Cortex of kidney (tissue), 1 donor: ENCODE measurements at places on chromosomes 5 and 9.

- DNase-seq: no peak
Measured at GRCh38 chr5:113181409-113181808, 204.8 kb downstream of the DCP2 start.

DNA sequence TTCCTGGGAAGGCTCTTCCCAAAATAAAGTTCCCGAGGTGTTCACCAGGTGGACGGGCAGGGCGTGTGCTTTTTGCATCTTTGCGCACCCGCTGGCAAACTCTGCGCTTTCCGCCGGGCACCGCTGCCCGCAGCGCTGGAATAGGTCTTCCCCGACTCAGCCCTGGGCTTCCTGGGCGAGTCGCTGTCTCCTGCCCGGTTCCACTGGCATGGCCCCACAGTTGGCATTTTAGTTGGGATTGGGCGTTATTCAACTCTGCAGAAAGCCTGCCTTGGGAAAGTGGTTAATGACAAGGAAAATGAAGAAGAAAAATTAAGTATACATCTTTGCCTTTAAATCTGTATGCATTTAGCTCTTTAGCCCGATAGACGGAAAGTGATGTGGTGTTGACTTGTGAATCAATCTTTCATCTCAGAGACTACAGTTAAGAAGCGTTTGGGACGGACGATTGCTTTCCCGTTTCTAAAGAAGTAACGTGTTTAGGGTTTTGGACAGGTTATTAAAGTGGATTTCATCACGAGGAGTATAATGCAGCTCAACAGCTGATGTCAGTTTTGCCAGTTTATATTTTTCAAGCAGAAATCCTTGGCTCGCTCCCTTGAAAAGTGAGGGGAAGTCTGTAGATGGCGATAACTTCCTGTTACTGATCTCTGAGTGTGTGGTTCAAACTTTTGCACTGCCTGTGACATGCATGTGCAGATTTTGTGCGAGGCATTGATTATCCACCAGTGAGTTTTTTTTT is 946 bp downstream of the ADCY2 start:
- no peak for DNase-seq

- no peak for DNase-seq
Measured at GRCh38 chr5:80437326-80437725, 29.5 kb downstream of the ZFYVE16 start.

DNA sequence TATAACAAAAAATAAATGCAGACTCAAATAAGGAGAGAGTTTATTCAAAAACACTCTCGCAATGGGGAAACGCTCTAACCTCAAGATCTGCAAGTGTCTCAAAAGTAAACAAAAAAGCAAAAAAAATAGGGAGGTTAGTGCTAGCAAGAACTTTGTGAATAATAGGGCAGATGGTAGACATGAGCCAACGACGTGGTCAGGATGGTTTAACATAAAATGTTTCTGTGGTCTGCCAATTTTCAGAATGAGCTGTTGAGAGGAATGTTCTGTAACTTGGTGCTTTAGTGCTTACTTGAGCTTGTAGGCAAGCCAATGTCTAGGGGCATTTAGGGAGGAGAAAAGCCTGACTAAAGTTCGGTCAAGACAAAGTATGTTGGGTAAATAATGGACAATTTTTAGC is 1813.9 kb upstream of the CDH6 start:
- no peak for DNase-seq

DNA sequence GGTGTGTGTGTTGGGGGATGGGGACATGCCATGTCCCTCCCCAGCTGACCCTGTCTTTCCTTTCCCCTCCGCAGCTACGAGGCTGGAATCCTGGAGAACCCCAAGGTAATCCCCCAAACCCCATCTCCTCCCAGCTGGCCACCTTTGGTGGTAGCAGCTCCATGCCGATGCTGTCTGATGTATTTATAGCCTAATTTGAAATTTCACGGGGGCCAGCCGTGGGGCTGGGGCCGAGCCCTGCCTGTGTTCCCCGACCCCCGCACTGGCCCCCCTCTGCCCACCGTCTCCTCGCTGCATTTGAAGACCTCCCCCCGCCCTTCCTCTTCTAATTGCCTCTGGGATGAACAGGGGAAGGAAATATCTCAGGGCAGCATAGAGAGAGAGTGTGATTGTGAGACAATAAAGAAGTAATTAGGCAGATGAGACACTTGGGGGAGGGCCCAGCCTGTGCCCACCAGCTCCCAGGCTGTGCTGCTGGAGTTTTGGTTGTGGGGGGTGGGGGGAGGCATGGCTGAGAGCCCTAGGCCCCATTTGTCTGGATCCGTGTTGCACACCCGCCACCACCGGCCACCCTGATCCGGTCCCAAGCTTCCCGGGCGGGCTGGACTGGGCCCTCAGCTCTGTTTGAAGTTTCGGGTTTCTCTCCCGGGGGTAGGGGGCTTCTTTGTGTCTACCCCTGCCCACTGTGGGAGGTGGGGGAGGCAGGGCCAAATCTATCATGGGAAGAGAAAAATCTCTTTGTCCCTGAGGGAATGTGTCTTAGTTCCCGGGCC is 26.8 kb downstream of the ASS1 start:
- no peak for DNase-seq

DNA sequence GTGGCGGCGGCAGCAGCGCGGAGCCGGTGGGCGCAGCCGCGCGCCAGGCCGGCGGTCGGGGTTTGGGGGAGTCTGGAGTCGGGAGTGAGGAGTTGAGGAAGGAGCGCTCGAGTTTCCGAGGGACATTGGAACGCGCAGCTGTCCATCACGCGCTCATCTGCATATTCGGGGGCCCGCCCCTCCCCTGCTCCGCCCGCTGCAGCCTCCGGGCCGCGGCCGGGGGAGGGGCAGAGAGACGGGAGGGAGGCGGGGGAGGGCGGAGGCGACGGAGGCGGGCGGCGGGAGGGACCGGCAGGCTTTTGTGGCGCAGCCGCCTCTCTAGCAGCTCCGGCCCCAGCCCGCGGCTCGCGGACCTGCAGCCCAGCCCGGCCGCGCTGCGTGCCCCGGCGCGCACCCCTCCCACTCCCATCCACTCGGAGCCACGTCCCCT is at the start of gene IRX2:
TSS of gene IRX2 (minus strand) at position 86 of the 430 bp plus-strand sequence. CDS start 264 bp downstream, outside the sequence.
- DNase-seq: no peak

- no peak for DNase-seq
Measured at GRCh38 chr5:52693280-52693679, 94.4 kb upstream of the ITGA1 start.

DNA sequence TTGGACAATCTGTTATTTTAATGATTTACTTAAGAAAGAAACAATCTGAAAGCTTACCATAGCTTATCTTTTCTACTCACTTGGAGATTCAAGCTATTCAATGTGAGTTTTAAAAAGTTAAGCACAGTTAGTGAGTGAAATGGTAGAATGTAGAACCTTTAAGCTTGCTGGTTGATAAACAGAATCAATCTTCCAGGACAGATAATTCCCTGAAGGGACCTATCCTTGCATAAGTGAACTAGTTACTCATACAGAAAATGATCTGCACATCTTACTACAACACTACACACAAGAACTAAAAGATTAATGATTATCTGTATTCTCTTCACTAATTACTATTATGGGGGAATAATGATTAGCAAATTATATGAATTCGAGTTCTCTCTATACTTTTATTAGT is 165.6 kb downstream of the PALM2AKAP2 start:
- no peak for DNase-seq

GRCh38 chr5:158410976-158411375 is 552.0 kb upstream of the CLINT1 start:
- DNase-seq: no peak

GRCh38 chr5:151660616-151661495 is 25.9 kb downstream of the SPARC start:
- DNase-seq: no peak

DNA sequence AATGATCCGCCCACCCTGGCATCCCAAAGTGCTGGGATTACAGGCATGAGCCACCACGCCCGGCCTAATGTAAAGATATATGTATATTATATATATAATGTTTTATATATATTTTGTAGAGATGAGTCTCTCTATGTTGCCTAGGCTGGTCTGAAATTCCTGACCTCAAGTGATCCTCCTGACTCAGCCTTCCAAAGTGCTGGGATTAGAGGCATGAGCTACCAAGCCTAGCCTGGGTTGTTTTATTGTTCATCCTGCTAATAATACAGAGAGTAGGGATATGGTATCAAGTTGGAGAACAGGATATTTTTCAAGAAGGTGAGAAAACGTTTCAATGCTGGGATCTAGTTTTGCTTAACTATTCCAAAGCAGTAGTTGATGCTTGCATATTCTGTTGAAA is 2.9 kb downstream of the SEC24A start:
- no peak for DNase-seq

GRCh38 chr9:98625728-98626127 is 83.0 kb downstream of the GABBR2 start:
- no peak for DNase-seq

- DNase-seq: no peak
Measured at GRCh38 chr9:3243683-3244082, 282.1 kb downstream of the RFX3 start.
